ENCODE measurements at places on chromosomes 3 and 15.

GRCh38 chr3:134365766-134366065 lies 8.5 kb downstream of the AMOTL2 start:
- no peak for DNase-seq

DNA sequence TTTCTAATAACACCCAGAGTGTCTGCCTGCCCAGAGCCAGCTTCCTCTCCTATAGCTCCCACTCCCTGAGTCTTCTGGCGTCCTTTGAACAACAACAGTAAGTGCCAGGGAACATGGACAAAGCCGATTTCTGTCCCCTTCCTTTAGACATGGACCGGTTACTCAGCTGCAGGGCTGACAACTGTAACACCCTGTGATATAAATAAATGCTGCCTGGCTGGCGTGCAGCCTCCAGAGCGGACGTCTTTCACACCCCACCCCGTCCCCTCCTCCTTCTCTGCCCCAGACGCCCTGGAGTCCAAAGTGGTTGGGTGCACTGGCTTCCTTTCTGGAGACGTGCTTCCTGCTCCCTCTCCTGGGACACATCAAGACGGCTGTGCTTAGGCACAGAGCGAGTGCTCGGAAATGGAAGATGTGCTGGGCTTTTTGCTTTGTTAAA lies 281.9 kb upstream of the LRRFIP2 start:
- no peak for DNase-seq

GRCh38 chr3:29453284-29454001 lies 172.6 kb downstream of the RBMS3 start:
- no peak for DNase-seq

- DNase-seq, result no peak
These were observed 247.8 kb downstream of the GABRB3 start for GRCh38 chr15:26525096-26525495.

DNA sequence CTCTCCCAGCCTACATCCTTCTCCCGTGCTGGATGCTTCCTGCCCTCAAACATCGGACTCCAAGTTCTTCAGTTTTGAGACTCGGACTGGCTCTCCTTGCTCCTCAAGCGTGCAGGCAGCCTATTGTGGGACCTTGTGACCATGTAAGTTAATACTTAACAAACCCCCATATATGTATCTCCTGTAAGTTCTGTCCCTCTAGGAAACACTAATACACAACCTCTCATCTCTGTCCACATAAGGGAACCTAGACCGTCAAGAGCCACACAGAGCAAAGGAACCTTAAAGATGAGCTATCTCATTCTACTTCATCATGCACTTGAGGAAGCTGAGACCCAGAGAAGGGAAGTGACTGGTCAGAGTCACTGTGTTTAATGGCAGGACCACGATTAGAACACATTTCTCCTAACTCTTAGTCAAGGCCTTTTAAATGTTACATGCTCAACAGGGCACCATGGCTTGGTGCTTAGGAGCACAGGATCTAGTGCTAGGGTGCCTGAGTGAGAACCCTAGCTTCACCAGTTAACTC lies 50.3 kb downstream of the NPTN start:
- no peak for DNase-seq

DNA sequence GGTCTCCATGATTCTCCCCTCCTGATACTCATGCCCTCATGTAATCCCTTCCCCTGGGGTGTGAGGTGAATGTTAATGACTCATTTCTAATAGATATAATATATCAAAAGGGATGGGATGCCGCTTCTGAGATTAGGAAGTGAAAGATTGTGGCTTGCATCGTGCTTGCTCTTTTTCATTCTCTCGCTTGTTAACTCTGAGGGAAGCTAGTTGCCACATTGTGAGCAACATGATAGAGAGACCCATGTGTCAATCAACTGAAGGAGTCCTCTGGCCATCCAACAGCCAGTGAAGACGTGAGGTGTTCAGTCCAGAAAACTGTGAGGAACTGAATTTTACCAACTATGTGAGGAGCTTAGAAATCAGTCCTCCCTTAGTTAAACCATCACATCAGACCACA lies 28.9 kb upstream of the DRD3 start:
- no peak for DNase-seq

GRCh38 chr3:77055841-77056341 lies 16.0 kb downstream of the ROBO2 start:
- DNase-seq, result no peak

- DNase-seq, result no peak
These were observed 53.3 kb upstream of the GLCE start for GRCh38 chr15:69107025-69107620.

- DNase-seq, result no peak
These were observed 77.5 kb downstream of the TBL1XR1 start for GRCh38 chr3:177119829-177120228.
